HFFc6 (cell line): ENCODE measurements at places on chromosomes 12 and 14. TPM values are rescaled to one million over a fixed set of nuclear protein-coding genes. Genes with fewer than 3 reads are reported as not detected.

- peak overlapping the region; percentile 87 for H3K27ac ChIP-seq
- peaks cover 63% of the 10 kb centered on the region for H3K4me1 ChIP-seq
- H3K27me3 ChIP-seq = no peaks in the 10 kb centered on the region
- no peaks in the 10 kb centered on the region for H3K36me3 ChIP-seq
- H3K4me3 ChIP-seq = peak overlapping the region; percentile 74
Observed at GRCh38 chr12:26786491-26786864, 46.5 kb downstream of the ITPR2 start.

DNA sequence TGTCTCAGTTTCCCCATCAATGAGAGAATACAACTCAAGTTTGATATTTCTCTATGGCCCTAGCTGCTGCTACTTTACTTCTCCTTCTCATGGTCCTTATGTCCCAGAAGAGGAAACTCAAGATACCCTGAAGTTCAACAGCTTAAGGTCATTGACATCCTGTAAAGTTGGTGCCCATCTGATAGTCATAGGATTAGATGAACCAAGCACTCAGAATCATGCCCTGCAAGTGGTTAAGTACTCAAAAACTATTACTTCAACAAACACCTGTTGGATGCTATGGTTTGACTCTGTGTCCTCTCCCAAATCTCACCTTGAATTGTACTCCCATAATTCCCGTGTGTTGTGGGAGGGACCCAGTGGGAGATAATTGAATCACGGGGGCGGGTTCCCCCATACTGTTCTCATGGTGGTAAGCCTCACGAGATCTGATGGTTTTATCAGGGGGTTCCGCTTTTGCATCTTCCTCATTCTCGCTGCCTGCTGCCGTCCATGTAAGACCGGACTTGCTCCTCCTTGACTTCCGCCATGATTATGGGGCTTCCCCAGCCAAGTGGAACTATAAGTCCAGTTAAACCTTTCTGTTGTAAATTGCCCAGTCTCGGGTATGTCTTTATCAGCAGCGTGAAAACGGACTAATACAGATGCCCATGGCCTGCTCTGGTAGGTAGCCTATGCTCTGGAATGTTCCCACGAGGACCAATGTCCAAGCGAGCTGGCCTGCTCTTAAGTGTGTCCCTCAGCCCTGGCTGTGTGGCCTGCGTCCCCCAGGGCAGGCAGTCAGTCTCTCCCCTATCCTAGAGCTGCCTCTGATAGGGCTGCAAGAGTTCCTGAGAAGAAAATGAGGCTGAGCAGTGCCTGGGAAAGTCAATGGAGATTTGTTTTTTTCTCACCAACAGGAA, 18.1 kb downstream of the CAMKK2 start:
- H3K36me3 ChIP-seq = peaks cover 16% of the 10 kb centered on the region
- no peak for DNase-seq
- peaks cover 2% of the 10 kb centered on the region; the same call in 1 of the 2 replicates for H3K27me3 ChIP-seq
- H3K4me1 ChIP-seq = peaks cover 10% of the 10 kb centered on the region

DNA sequence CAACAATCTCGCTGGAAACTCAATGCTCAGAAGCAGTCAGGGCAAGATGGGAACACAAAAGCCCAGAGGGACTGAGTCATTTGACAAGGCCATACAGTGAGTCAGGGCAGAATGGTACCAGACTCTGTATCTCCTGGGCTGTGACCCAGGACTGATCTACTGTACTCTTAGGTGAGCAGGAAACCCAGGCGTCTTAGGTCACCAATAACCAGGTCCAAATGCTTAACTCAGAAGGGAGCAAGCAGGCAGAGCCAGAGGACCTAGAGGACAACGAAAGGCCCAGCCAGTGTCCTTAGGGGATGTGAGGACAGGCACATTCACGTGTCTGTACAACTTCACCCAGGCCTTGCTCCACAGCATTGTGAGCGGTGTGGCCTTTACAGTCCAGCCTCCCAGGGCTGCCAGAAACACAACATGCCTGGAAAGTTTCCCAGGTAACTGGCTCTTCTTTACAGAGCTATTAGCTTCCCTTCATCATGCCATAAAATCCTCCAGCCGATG, 69.9 kb downstream of the ARL6IP4 start:
- peak overlapping the region; percentile 62 for H3K27ac ChIP-seq
- no peak overlapping the region for H3K4me3 ChIP-seq
- peak; percentile 44 for DNase-seq
- peaks cover 22% of the 10 kb centered on the region for H3K4me1 ChIP-seq

DNA sequence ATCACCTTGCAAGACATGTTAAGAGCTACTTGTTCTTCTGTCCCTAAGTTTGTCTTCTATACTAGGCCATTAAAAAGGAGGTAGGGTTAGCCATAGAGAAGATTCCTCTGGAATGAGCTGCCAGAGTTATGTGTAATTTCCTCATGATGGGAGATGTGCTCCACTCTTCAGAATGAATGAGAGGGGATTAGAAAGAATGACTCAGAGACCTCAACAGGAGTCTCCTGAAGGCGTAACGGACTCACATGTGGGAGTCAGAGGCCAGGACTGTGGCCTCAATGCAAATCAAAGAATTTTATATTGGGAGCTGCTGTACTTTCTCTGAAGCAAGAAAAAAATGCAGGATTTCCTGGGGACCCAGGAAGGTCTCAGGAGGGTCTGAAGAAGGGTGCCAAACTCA, 87.8 kb upstream of the ATXN7L3B start:
- no peak overlapping the region for H3K4me3 ChIP-seq
- H3K36me3 ChIP-seq = no peaks in the 10 kb centered on the region
- peak; percentile 34 for DNase-seq
- H3K4me1 ChIP-seq = peaks cover 10% of the 10 kb centered on the region; the same call in 1 of the 2 replicates
- no peaks in the 10 kb centered on the region; the same call in 1 of the 2 replicates for H3K27me3 ChIP-seq

- no peak overlapping the region for H3K4me3 ChIP-seq
- DNase-seq = no peak
- no peaks in the 10 kb centered on the region for H3K27me3 ChIP-seq
Observed at GRCh38 chr14:65548878-65549277, 136.3 kb downstream of the FUT8 start.

DNA sequence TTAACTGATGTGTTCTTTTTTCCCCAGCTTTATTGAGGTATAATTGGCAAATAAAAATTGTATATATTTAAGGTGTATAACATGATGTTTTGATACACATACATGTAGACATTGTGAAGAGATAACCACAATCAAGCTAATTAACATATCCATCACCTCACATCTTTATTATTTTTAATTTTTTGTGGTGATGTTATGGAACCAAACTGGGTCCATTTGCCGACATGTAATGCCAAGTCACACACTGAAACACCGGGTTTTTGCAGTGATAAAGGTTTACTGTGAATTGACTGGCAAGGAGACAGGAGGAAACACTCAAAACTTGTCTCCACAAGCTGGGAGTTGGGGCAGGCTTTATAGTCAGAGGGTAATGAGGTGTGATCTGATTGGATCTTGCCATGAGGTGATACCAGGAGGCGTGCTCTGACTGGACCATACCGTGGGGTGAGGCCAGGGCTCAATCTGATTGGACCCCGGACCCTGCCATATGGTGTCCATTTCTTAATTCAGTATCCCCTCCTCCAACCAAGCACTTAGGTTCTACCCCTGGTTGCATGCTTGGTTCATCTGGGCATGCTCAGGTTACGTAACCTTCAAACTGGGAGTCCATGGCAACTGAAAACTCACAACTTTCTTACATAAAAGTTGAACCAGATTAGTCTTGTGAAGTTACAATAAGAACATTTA, 11.8 kb upstream of the WSCD2 start:
- no peak for DNase-seq
- H3K27me3 ChIP-seq = peaks cover 5% of the 10 kb centered on the region; the same call in 1 of the 2 replicates
- H3K4me1 ChIP-seq = no peaks in the 10 kb centered on the region
- H3K4me3 ChIP-seq = no peak overlapping the region

DNA sequence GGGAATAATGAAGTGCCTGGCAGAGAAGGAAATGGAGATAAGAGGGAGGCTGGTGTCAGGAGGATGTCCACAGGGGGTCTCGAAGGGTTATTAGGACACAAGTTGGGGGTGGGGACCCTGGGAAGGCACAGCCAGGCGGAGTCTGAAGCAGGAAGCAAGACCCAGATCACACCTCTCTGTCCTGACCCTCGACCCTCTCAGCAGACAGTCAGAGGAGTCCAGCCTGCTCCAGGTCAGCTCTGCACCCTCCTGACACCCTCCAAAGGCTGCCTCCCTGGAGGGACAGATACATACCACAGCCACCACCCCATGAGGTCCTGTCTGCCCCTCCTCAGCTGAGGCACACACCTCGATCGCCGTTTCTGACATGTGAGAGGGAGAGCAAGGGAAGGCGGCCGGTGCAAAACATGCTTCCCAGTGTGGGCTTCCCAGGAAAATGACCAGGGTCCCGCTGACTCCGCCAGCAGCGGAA, 9.0 kb downstream of the BCL11B start:
- DNase-seq = no peak
- no peak overlapping the region for H3K4me3 ChIP-seq
- no peaks in the 10 kb centered on the region for H3K36me3 ChIP-seq
- H3K4me1 ChIP-seq = peaks cover 6% of the 10 kb centered on the region
- H3K27me3 ChIP-seq = peaks cover 60% of the 10 kb centered on the region

DNA sequence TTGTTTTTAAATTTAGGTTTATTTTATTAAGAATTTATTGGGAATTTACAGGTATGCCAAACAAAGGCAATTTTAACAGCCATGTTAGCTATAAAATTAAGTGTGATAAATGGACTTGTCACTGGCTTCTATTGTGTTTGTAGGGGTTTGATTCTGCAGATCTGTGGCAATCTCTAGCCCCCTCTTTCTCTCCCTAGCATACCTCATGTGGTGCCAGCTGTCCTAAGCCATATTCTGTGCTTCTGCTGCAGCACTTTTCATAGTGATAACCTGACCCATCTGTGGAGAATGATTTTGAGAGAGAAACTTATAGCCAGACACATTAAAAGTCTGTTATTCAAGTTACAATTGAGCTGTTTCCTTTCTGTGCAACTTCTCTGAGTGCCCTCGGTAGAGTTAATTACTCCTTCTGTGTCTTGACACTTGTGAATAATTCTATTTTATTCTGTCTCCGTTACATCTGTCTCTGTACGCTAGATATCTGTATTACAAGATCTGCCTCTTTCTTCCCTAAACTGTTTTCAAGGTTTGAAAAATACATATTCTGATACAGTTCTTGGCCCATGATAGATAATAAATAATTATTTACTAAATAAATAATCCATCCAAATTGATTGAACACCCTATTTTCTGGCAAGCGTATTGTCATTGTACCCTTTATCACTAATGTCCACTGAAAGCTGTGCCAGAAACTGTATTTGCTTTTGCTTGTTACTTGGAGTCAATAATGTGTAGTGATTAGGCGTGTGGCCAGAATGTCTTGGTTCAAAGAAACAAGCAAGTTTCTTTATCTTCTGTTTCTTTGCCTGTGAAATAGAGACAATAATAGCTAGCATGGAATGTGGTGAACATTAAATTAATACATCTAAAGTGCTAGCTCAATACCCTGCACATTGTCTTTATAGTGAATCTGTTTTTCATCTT, 40.0 kb downstream of the FRS2 start:
- H3K27ac ChIP-seq = no peak overlapping the region; the same call in 1 of the 2 replicates
- H3K27me3 ChIP-seq = no peaks in the 10 kb centered on the region; the same call in 1 of the 2 replicates
- peak overlapping the region; percentile 37; the same call in 1 of the 2 replicates for H3K4me3 ChIP-seq
- H3K4me1 ChIP-seq = peaks cover 92% of the 10 kb centered on the region
- no peak for DNase-seq
- 0 out of 2 replicates have a peak, but pooled peaks cover 4% of the 10 kb centered on the region for H3K36me3 ChIP-seq

The PMEL gene
- total RNA-seq = 0.47 to 0.74 TPM (median 0.58 TPM) in 3 replicates

- peaks cover 1% of the 10 kb centered on the region; the same call in 1 of the 2 replicates for H3K27me3 ChIP-seq
- H3K27ac ChIP-seq = peak overlapping the region; percentile 53
Observed at GRCh38 chr12:64752833-64753238, 6.4 kb downstream of the GNS start.

DNA sequence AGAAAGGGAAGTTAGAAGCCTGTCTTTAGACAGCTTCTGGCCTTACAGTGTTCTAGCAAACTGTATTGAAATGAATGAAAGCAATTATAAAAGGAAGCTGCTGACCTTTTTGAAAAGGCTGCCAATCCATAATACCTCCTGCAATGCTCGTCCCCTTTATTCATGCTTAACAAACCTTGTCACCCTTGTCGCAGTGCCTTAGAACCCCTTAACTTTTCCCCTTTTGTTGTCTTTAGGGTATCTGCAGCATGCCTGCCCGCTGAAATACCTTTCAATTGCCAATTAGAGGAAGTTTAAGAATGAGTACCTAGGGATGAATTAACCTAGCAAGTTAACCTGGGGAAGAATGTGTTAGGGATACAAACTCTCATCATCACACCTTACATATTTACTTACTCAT, 731.2 kb downstream of the RERGL start:
- H3K27ac ChIP-seq = no peak overlapping the region
- H3K36me3 ChIP-seq = no peaks in the 10 kb centered on the region
- no peaks in the 10 kb centered on the region for H3K4me1 ChIP-seq

DNA sequence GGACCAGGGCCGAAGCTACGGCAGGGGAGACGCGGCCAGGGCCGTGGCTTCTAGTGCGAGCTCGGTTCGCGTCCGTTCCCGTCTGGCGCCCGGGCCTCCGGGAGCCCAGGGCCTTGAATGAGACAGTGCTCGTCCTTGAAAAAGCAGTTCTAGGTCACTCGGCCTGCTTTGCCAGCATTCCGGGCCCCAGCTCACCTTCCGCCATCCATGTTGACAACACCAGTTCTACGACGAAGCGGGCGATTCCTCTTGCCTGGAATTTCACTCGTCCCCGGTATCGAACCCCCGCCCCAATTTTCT, 4.5 kb downstream of the OR10AD1 start:
- peak overlapping the region; percentile 86 for H3K4me3 ChIP-seq
- peaks cover 12% of the 10 kb centered on the region for H3K27me3 ChIP-seq
- peak overlapping the region; percentile 94 for H3K27ac ChIP-seq
- H3K4me1 ChIP-seq = peaks cover 50% of the 10 kb centered on the region
- no peaks in the 10 kb centered on the region; the same call in 1 of the 2 replicates for H3K36me3 ChIP-seq
- no peak for DNase-seq

DNA sequence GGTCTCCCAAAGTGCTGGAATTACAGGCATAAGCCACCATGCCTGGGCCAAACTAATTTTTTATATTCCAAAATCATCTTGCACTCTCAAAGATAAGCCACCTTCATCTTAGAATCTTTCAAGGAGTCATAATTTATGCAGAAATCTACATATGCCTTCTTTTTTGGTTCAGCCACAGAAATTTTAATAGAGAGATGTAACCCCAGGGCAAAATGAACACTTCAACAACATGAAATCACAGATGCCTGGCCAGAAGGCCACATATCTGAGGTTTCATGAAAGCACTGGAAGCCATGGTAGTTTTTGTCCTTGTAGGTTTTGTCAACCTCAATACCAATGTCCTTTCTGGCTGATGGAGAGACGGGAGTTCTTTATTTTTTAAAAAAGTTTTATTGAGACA, 9.8 kb downstream of the SUPT16H start:
- no peak overlapping the region for H3K27ac ChIP-seq
- no peak for DNase-seq
- H3K27me3 ChIP-seq = no peaks in the 10 kb centered on the region; the same call in 1 of the 2 replicates
- no peak overlapping the region for H3K4me3 ChIP-seq
- peaks cover 23% of the 10 kb centered on the region for H3K36me3 ChIP-seq

DNA sequence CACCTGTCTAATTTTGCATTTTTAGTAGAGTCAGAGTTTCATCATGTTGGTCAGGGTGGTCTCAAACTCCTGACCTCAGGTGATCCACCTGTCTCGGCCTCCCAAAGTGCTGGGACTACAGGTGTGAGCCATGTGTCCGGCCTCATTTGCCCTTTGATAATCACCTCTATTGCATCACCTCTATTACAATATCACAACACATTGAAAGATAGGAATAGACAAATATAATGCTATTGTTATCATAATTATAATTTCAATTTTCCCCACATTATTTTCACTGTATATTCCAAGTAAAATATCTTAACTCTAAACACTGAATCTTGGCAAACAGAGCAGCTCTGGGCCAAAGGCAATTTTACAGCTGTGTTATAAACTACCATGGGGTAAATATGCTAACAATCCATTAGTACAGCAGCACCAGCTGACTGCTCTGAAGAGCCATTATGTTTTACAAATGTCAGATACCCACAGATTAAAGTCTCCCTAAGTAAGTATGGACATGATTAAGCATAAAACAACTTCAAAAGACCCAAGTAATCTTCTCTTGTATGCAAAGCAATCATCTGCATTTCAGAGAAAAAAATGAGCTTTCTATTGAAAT, 173.2 kb downstream of the MED13L start:
- H3K27ac ChIP-seq = no peak overlapping the region
- no peak overlapping the region for H3K4me3 ChIP-seq
- no peaks in the 10 kb centered on the region; the same call in 1 of the 2 replicates for H3K27me3 ChIP-seq

The RTRAF gene
- 165 to 189 TPM (median 180 TPM) in 3 replicates for total RNA-seq
